ENCODE measurements at places on chromosomes 1 and 21.

- DNase-seq = peak; percentile 35
Observed at GRCh38 chr1:151968058-151968457, 25.6 kb downstream of the S100A10 start.

DNA sequence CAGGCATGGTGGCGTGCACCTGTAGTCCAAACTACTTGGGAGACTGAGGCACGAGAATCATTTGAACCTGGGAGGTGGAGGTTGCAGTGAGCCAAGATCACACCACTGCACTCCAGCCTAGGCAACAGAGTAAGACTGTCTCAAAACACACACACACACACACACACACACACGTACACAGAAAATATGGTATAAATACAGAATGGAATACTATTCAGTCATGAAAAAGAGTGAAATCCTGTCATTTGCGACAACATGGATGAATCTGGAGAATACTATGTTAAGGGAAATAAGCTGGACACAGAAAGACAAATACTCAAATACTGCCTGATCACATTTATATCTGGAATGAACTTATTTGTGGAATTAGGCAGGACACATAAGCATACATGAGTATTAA, 18.4 kb downstream of the FOXD2 start:
- DNase-seq = no peak

GRCh38 chr1:95852483-95853070, 618.6 kb downstream of the RWDD3 start:
- DNase-seq = no peak

DNA sequence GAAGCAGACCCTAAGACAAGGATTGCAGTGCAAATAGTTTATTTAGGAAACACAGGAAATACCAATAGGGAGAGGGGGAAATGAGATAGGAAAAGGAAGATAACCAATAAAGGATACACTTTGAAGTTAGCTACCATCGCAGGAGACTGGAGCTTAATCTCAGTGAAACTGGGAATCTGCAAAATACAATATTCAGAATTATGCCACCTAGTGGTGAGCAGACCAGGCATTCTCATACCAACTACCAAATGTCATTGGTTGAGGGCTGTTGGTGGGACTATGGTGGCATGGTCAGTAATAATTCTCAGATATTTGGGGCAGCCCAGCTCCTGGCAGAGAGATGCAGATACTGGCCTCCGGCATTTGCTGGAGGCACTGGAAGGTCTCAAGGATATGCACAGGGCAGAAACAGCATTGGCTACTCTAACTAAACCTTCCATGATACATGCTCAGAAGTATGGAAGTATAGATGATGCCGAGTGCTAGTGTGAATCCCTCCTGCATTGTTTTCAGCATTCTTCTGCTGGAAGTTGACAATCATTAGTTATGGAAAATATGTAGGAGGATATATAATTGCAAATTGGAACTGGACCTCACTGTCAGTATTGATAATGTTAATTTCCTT, 11.8 kb upstream of the ZFP69B start:
- no peak for DNase-seq

DNA sequence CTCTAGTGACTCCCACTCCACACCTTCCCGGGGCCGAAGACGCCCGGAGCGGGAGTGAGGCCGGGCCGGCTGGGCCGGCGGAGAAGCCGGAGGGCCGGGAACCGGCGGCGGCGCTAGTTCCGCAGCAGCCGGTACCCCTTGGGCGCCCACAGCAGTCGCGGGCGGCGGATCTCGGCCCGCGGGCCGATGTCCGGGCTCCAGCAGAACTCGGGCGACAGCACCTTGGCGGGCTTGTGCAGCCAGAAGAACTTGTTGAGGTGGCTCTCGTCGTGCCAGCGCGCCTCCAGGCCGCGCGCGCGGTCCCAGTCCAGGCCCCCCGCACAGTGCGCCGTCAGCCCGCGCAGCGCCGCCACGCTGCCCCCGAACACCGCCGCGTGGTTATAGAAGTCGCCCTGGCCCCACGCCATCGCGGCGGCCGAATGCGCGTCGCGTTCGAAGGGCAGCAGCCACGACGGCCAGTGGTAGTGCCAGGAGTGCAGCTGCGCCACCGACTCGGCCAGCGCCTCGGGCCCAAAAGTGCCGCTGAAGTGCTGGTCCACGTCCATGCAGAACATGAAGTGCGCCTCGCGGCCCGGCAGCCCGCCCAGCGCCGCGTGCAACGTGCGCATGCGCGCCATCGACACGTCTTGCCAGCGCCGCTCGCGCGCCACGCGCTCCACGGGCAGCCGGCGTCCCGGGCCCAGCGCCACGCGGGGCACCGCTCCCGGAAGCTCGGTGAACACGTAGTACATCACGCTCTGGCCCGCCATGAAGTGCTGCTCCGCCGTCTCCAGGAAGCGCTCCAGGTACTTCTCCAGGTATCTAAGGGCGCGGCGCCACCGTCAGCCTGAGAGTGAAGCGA, 14.0 kb downstream of the A3GALT2 start:
- peak; percentile 40 for DNase-seq
